ENCODE measurements at places on chromosomes 13 and 19. TPM values are rescaled to one million over a fixed set of nuclear protein-coding genes. Genes with fewer than 3 reads are reported as not detected.

Gene APOE
- 447 TPM for total RNA-seq

DNA sequence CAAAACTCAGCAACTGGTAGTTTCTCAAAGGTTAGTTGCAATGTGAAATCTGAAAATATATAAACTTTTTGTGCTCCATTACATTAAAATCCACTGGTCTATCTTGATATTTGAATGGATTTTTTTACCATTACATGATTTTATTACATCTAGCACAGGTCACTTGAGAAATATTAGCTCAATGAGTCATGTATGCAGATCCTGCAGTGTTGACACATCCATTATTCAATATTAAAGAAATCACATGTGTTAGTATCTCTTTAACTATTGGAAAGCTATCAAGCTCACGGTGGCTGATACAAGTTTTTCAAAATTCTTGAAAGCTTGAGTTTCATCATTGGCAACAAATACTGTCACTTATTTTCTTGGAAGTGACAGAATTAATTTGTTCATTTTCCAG is 373.9 kb upstream of the TSHZ3 start:
- DNase-seq: no peak

GRCh38 chr19:11606484-11606883 is 9.2 kb downstream of the ZNF627 start:
- no peak for DNase-seq

Gene R3HDM4
- total RNA-seq: 46.0 TPM

- DNase-seq: peak; percentile 48
Measured at GRCh38 chr13:113122550-113123225, at the start of gene F10. Gene F10 (plus strand): TSS chr13:113122799. CDS start chr13:113122856, 57 bp downstream.

Gene F10
- 8.9 TPM for total RNA-seq

Gene CACNG7
- not detected for total RNA-seq

GRCh38 chr13:101965096-101965495 is 436.8 kb downstream of the FGF14 start:
- no peak for DNase-seq

DNA sequence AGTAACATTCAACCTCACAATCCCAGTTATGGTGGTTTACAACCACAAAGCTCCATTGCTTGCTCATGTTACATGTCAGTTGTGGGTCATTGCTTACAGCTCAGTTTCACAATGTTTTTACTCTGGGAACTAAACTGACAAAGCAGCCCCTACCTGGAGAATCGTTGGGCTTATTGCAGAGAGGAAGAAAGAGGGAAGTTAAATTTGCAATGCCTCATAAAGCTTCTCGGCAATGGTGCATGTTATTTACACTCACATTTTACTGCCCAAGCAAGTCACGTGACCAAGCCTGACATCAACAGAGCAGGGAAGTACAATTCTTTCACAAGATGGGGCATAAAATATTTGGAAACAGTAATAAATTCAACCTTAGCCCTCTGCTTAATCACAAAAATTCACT is 441.6 kb downstream of the TDRD3 start:
- DNase-seq: no peak

DNA sequence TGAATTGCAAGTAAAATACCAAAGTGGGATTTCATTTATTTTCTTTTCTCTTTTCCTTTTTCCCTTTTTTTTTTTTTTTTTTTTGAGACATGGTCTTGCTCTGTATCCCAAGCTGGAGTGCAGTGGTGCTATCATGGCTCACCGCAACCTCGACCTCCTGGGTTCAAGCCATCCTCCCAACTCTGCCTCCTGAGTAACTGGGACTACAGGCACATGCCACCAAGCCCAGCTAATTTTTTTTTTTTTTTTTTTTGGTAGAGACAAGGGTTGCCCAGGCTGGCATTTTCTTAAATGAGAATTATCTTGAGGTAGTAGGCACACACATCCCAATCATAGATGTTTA is 68.5 kb upstream of the GPR183 start:
- no peak for DNase-seq

GRCh38 chr13:97758317-97758716 is 195.2 kb upstream of the IPO5 start:
- no peak for DNase-seq

Measured in lower lobe of right lung (tissue), 2 donors.